ENCODE measurements at places on chromosomes 13 and 19. TPM values are rescaled to one million over a fixed set of nuclear protein-coding genes. Genes with fewer than 3 reads are reported as not detected.
A peak's percentile ranks its signal among the peaks of the same experiment; 100 is the strongest.

SPRED3 gene
- 1.5 TPM for total RNA-seq

CCDC70 gene
- total RNA-seq = 0.72 TPM

PPP1R13L gene
- total RNA-seq = 5.8 TPM

DNA sequence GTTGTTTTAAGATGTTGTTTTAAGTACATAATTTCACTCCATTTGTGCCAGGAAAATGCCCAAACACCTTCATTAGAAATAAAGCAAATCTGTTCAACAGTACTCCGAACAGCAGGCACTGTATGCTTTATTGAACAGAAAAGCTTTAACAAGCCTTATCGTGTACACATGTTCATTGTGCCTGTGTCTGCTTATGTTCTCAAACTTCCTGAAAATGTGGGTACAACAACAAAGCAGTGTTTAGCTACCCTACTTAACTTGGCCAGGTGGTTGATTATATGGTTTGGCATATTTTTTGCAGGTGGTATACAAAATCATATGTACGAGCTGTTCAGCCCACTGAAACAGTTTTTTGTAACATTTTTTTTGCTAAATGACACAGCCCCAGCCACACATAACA, 718.0 kb downstream of the DACH1 start:
- no peak for DNase-seq
- no peaks in the 10 kb centered on the region for H3K27me3 ChIP-seq
- no peaks in the 10 kb centered on the region for H3K36me3 ChIP-seq
- H3K4me3 ChIP-seq = no peak overlapping the region
- H3K27ac ChIP-seq = no peak overlapping the region

GRCh38 chr19:14516048-14516534, 2.1 kb downstream of the DNAJB1 start:
- no peaks in the 10 kb centered on the region for H3K27me3 ChIP-seq
- peaks cover 52% of the 10 kb centered on the region for H3K4me1 ChIP-seq
- DNase-seq = no peak
- peak overlapping the region; percentile 81 for H3K4me3 ChIP-seq
- H3K27ac ChIP-seq = peak overlapping the region; percentile 73

DNA sequence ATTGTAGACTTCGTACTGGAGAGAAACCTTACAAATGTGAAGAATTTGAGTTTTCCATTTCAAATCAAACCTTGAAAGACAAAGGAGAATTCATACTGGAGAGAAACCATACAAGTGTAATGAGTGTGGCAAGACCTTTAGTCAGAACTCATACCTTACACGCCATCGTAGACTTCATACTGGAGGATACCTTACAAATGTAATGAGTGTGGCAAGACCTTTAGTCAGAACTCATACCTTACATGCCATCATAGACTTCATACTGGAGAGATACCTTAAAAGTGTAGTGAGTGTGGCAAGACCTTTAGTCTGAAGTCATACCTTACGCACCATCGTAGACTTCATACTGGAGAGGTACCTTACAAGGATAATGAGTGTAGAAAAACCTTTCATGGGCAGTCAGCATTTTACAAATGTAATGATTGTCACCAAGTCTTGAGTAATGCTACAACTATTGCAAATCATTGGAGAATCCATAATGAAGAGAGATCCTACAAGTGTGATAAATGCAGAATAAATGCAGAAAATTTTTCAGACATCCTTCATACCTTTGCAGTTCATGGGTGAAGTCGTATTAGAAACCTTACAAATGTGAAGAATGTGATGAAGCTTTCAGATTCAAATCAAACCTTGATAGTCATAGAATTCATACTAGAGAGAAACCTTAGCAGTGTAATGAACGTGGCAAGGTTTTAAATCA, 14.7 kb downstream of the ZNF765 start:
- DNase-seq = no peak
- no peak overlapping the region for H3K4me3 ChIP-seq
- H3K36me3 ChIP-seq = peaks cover 83% of the 10 kb centered on the region
- H3K27me3 ChIP-seq = no peaks in the 10 kb centered on the region

DNA sequence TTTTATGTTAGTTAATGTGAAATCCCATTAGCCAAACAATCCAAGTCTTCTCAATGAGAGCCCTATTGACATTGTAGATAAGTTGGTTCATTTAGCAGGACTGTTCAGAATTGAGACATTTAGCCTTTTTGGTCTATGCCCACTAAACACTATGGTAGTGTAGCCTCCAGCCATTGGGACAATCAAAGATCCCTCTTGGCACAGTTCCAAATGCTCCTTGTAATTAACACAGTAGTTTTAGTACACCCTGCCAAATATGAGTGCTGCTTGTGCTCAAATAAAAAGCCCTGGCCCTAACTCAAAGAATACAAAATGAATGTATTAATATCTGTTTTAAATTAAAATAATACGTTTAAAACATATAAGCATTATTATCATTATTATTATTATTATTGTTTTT, 15.4 kb upstream of the FAM216B start:
- H3K4me1 ChIP-seq = no peaks in the 10 kb centered on the region
- peaks cover 7% of the 10 kb centered on the region for H3K27me3 ChIP-seq
- no peak overlapping the region for H3K4me3 ChIP-seq
- DNase-seq = no peak

- no peaks in the 10 kb centered on the region for H3K4me1 ChIP-seq
- no peak overlapping the region for H3K27ac ChIP-seq
- no peak overlapping the region for H3K4me3 ChIP-seq
- H3K27me3 ChIP-seq = peaks cover 2% of the 10 kb centered on the region
- peaks cover 2% of the 10 kb centered on the region for H3K36me3 ChIP-seq
Observed at GRCh38 chr19:11659612-11660011, 62.3 kb downstream of the ZNF627 start.

DNA sequence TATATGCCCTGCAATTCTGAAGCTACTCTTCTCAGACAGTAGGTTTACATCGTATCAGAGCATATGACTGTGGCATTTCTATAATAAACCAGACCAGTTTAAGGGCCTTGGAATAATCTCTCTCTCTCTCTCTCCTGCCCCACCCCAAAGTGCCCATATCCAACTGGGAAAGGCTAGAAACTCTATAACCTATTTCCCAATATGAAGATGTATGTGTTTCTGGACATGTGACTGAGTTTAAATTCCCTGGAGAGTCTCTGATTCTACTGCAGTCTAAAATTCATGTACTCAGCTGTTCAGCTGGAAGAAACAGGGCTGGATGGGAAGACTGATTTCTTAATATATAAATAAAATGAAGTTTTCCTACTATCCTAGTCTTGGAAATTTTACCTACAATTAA, 91.9 kb upstream of the MBNL2 start:
- no peaks in the 10 kb centered on the region for H3K36me3 ChIP-seq
- DNase-seq = no peak
- peaks cover 17% of the 10 kb centered on the region for H3K4me1 ChIP-seq
- no peak overlapping the region for H3K27ac ChIP-seq
- H3K27me3 ChIP-seq = peaks cover 6% of the 10 kb centered on the region

Data from activated CD8-positive, alpha-beta T cell treated with anti-CD3 and anti-CD28 coated beads for 36 hours (primary cell).